ENCODE measurements at places on chromosomes 1 and 21.
A peak's percentile ranks its signal among the peaks of the same experiment; 100 is the strongest.

DNA sequence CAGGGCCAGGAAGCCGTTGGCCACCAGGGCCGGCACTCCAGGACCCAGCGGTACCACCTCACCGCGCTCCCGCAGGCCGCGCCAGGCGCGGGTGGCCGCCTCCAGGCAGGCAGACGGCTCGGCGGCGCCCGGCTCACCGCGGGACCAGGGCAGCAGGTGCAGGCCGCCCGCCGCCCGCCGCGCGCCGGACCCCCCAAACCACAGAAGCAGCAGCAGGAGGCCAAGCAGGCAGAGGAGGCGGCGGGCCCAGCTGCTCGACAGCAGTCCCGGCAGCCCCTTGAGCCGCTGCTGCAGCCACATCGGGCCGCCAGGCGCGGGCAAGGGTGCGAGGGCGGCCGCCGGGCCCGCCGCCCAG, 312 bp downstream of the KIAA2013 start:
- no peak for DNase-seq

DNA sequence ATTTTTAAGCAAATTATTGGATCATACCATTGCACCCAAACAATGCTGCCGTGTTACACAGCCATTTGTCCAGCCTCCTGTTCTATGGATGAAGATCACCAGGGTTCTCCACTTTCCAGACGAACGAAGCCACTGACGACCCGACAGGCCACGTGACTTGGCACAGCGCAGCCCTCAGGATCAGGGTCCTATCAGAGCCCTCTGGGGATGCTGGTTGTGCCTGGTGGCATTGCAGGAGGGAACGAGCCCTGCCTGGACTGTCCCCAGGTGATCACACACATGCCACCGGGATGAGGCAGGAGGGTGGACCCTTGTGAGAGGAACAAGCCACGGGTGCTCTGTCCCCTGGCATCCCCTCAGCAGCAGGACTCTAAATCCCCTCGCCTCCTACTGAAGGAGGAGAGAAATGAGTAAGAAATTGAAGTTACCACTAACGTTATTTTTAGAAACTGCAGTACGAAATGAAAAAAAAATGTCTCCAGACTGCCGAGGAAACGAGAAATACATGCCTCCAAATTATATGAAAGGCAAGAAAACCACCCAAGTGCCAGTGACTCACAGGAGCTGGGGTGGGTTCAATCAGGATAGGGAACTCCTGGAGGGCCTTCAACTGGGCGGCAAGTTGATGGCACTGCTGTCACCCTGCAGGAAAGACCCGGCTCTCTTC, 58.7 kb upstream of the PDE9A start:
- DNase-seq, result no peak

GRCh38 chr21:24727803-24728440, 879.4 kb downstream of the MRPL39 start:
- no peak for DNase-seq

GRCh38 chr1:154081386-154082126, 73.3 kb downstream of the NUP210L start:
- no peak for DNase-seq

DNA sequence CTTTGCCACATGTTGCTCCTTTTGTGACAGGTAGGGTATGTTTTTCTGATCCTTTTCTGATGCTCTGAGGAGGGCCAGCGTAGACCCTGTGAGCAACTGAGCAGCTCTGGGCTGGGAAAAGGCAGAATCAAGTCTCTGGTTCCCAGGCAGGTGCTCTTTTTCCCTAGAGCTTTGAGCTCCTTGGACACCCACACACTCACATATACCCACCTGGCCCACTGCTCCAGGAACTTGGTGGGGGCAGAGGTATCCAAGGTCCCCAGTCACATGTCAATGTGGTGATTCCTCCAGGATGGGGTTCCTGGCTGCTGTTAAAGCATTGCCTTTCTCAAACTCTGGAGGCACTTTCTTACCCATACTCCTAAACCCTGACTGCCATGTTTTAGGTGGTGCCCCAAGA, 5.4 kb downstream of the CD2 start:
- peak; percentile 42 for DNase-seq

GRCh38 chr1:1758059-1758621, 20.1 kb downstream of the NADK start:
- no peak for DNase-seq

GRCh38 chr1:26541816-26542711, 12.5 kb downstream of the RPS6KA1 start:
- peak; percentile 91 for DNase-seq

- DNase-seq, result peak; percentile 77
These were observed 25.9 kb upstream of the DNAJC11 start for GRCh38 chr1:6727535-6727934.

GRCh38 chr1:9289090-9289534, 3.6 kb upstream of the SPSB1 start:
- DNase-seq, result peak; percentile 88

DNA sequence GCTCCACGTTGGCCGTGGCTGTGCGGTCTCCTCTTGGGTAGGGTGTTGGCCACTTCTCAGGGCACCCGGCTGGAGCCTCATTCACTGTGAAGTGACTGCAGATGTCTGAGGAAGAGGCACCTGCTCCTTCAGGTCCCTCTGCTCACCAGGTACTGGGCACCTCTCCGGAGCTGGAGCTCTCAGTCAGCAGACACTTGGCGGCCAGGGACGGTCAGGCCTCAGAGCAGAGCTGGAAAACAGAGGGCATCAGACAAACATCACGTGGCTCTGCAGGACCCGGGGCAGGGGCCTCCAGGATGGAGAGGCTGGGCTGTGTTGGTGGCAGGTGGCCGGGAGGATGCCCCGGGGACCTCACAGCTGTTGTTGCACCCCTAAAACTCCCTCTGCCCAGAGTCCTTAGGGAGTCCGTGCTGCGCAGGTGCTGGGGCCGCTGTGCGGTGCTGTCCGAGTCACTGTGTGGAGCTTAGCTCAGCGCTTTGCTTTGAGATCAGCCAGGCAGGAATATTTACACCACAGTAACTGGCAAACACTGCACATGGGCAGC, 59.7 kb downstream of the SLX9 start:
- DNase-seq, result no peak

- DNase-seq, result peak; percentile 16
These were observed 6.2 kb downstream of the KCNK1 start for GRCh38 chr1:233620065-233620464.

DNA sequence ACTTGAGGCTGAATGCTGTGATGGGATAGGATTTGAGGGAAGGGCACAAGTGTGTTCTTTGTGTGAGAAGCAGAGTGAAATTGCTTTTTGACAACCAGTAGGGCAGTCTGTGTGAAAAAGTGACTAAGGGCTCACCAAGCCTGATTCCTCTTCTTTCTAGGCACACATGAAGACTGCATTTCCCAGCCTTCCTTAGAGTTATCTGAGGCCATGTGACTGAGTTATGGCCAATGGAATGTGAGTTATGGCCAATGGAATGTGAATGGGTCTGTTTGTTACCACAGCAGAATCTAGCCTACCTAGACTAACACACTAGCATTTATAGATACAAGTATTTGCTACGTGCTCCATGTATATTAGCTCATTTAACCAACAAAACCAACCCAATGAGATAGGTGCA, 35.3 kb upstream of the DIRAS3 start:
- DNase-seq, result no peak

GRCh38 chr21:28633839-28634555, 358.7 kb downstream of the LTN1 start:
- no peak for DNase-seq

DNA sequence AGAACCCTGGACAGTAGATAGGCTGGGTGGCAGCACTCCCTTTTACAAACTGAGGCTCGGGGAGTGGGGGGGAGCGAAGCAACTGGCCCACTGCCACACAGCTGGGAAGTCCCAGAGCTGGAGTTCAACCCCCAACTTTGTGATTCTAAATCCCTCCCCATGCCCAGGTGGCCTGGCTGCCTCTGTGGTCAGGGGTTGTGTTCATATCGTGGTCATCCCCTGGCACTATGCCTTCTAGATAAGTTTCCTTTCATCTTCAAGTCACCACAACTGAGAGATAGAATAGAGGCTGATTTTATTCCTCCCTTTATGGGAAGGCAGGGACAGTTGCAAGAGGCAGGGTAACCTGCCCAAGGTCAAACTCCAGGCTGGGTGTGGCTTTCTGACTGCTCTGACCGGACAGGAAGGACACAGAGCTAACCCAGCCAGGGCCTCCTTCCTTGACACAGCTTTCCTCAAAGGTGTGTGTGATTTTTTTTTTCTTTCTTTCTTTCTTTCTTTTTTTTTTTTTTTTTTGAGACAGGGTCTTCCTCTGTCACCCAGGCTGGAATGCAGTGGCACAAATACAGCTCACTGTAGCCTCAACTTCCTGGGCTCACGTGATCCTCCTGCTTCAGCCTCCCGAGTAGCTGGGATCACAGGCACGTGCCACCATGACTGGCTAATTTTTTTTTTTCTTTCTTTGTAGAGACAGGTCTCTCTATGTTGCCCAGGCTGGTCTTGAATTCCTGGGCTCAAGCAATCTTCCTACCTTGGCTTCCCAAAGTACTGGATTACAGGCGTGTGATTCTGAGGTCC, 18.4 kb upstream of the TNFRSF1B start:
- no peak for DNase-seq

- no peak for DNase-seq
These were observed 24.2 kb downstream of the PADI3 start for GRCh38 chr1:17273096-17273495.

GRCh38 chr1:116999596-116999995, 2.0 kb upstream of the CD101 start:
- DNase-seq, result no peak

- DNase-seq, result no peak
These were observed 21.2 kb downstream of the MYOM3 start for GRCh38 chr1:24090736-24091135.

DNA sequence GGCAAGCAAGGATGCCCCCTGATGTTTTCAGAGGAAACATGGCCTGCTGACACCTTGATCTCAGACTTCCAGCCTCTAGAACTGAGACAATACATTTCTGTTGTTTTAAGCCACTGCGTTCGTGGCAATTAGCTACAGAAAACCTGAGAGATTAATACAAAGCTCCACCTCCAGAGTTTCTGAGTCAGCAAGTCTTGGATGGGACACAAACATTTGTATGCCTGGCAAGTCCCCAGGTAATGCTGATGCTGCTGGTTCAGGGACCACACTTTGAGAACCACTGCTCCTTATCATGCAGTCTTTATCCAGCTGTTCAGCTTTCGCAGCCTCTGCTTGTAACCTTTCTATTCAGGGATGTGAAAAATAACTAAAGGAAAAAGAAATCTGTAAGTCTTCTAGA, 565.7 kb upstream of the PLXNA2 start:
- no peak for DNase-seq

GRCh38 chr21:27070861-27071670, 104.2 kb upstream of the ADAMTS5 start:
- no peak for DNase-seq

DNA sequence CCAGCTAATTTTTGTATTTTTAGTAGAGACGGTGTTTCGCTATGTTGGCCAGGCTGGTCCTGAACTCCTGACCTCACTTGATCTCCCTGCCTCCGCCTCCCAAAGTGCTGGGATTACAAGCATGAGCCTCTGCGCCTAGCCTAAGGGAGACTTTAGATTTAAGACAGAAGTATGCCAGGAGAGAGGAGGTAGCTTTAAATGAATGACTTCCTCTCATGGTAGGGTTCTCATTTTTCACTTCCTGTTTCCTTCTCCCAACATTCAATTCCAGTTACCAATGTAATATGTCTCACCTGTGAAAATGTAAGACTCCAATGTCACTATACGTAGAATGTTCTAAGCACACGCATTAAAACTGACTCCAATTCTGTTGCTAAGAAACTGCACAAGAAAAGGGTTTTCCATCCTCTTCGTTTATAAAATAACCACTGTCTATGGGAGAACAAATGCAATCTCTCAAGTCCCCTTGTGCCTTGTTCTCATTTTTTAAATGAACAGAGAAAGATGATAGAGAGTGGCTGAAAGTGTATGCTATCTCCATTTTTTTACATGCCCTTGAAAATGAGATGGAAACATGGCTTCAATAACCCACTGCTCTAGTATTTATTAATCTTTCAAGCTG, 140.0 kb downstream of the SLC45A1 start:
- DNase-seq, result no peak

DNA sequence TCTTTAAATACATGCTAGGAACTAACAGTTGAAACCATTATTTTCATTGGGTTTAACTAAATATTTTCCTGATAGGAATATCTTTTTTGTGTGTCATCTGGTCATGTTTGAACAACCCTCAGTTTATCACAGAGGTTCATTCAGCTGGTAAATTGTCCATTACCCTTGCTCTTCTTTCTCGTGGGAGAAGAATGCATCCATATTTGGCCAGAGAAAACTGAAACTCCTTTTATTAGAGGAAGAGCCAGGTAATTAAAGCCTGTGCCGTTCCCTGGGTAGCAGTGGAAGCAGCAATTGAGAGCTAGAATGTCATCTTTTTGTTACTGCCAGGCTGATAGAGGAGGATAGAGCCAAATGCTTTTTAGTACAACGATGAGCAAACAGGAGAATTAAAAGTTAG, 587.2 kb upstream of the ZRANB2 start:
- no peak for DNase-seq

- no peak for DNase-seq
These were observed 110.0 kb upstream of the GUCA2B start for GRCh38 chr1:42043182-42043581.

DNA sequence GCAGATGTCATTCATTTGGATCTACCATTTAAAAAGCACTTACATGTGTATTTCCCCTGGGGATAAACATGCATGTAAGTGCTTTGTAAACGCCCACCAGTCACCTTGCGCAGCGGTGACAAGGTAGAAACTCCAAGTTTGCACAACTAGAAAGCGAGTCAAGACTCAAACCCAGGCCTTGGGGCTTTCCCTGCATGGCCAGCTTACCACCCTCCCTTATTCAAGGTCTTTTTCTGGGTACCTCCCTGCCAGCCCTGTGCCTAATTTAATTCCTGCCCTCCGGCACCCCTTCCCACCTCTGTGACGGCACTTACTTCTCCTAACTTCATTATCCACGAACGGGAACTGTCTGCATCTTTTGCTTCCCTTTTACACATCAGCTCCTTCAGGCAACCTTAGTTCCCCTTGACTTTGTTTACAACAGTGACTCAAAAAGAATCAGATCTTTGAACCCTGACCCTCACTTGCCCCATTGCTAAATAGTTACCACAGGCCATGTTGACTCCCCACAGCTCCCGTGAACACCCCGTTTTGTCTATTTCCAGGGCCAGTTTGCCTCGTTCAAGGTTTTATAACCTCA, 138.3 kb upstream of the ETS2 start:
- no peak for DNase-seq

DNA sequence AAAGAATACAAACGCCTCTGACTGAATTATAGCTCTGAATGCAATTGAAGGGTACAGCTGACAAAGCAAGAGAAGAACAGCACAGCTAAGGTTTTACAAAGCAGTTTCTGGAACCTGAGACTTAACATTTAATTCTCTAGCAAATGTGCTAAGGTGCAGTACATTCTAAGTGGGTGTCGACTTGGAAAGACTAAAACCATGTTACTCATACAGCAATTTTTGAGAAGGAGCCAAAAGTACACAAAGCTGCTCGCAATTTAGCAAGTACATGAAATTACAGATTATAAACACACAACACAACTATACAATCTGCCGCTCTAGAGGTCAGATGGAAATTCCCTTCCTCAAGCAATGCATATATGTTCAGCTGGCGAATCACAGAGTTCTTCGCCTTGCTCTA, 121.9 kb downstream of the TIAM1 start:
- no peak for DNase-seq
